Glomerular endothelial cell (primary cell): ENCODE measurements at places on chromosomes 16 and 17. TPM values are rescaled to one million over a fixed set of nuclear protein-coding genes. Genes with fewer than 3 reads are reported as not detected.
A peak's percentile ranks its signal among the peaks of the same experiment; 100 is the strongest.

TGFB1I1 gene
- 136 and 143 TPM in 2 replicates for total RNA-seq

GAS2L2 gene
- not detected in 2 replicates for total RNA-seq

CFAP97D1 gene
- total RNA-seq, result not detected in 2 replicates

PRR15L gene
- not detected in 2 replicates for total RNA-seq

ALOX15 gene
- total RNA-seq, result not detected in 2 replicates

RASL10B gene
- total RNA-seq, result 1.5 and 3.8 TPM in 2 replicates

TAT gene
- not detected in 2 replicates for total RNA-seq

TMEM101 gene
- total RNA-seq, result 30.0 and 37.2 TPM in 2 replicates

ERAL1 gene
- 42.0 and 49.2 TPM in 2 replicates for total RNA-seq

KCNAB3 gene
- total RNA-seq, result 0.12 and 2.1 TPM in 2 replicates

DNA sequence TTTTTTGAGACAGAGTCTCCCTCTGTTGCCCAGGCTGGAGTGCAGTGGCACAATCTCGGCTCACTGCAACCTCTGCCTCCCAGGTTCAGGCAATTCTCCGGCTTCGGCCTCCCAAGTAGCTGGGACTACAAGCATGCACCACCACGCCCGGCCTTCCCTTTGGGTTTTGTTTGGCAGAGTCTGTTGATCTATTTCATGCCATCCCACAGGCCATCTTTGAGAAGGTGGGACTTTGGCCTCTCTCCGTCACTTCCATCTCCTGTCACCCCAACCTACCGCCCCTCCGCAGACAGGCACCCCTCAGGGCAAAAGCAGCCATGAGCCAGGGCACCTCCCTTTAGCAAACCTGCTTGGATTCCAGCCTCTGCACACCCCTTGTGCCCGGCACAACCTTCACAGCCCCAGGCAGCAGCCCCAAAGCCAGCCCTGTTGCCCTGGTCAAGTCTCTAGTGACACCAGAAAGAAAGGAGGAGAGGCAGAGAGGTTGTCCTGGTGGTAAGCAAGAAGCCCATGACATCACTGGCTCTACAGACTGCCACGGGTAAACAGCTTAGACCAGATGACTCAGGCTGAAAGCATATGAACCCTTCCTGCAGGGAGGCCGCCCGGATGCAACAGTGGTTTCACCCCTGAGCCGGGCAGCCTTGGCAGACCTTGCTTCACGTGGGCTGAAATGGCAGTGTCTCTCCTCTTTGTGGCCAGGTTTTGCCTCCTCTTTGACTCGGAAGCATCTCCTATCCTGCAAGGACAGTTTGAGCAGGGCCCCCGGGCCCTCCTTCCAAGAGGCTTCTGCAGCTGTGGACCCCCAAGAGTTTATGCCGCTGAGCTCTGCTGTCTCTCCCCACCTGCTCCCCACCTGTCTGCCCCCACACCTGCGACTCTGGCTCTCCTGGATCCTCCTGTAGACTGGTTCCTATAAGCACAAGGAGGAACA, 8.1 kb upstream of the TIMP2 start:
- peak; percentile 90 for DNase-seq

GRCh38 chr17:2954898-2955445, 108.4 kb downstream of the OR1D5 start:
- peak; percentile 85 for DNase-seq

DNA sequence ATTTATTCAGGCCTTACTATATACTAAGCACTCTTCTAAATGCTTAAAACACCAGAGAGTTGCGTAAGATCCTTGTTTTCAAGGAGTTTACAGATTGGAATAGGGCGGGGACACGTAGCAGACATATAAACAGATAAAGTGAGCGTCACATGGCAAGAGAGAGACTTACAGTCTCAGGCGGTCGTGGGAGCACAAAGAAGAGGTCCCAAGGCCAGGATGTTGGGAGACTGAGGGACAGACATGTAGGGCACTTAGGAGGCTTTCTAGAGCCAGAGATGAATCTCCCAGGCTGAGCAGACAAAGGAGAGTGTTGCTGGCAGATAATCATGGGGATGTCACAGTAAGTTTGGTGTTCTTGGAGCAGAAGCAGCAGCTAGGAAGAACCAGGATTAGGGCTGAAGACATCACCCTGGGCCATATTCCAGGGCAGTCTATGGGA, 119.1 kb upstream of the ANKFN1 start:
- no peak for DNase-seq

DNA sequence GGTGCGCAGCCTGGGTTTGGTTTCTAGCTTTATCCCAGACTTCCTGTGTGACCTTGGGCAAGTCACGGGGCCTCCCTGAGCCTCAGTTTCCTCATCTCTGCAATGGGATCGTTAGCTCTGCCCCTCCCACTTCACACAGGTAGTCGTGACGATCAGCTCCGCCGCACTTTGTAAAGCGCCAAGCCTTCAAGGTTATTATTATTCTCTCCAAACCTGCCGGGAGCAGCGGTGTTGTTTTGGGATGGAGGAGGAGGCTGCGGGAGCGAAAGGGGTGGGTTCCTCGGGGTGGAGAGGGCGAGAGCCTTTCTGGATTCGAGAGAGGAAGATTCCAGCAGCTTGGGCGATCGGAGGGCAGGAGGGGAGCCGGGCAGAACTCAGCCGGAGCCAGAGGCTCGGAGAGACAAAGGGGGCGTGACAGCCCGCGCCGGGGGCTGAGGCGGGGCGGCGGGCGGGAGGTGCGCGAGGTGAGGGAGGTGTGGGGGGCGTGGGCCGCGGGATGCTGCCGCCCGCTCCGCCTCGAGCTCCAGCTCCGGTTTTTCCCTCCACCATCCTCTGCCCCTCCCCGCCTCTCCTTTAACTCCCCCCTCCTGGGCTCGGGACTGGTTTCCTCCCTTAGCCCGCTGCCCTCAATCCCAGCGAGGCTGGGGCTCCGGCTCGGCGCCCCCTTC, at the start of gene EFNB3:
TSS of gene EFNB3 (plus strand) at position 602 of the 668 bp plus-strand sequence. CDS start 397 bp downstream, outside the sequence.
- no peak for DNase-seq

DNA sequence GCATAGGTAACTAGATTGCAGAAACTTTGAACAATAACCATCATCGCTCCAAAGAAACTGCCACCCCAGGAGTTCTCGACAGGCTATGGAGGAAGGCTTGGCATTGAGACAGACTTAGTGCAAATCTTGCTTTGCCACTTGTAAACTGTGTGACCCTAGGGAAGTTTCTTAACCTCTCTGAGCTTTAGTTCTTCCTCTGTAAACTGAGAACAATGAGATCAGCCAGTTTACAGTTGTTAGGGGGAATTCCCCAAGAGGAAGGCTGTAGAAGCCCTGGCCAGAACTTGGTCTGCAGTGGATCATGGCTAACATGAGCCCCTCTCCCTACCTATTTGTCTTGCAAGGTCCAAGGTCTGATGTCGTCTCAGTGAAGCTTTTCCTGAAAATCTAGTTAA, 78.9 kb downstream of the NT5M start:
- no peak for DNase-seq

- no peak for DNase-seq
Observed at GRCh38 chr16:64159976-64160375, 961.9 kb downstream of the CDH11 start.

DNA sequence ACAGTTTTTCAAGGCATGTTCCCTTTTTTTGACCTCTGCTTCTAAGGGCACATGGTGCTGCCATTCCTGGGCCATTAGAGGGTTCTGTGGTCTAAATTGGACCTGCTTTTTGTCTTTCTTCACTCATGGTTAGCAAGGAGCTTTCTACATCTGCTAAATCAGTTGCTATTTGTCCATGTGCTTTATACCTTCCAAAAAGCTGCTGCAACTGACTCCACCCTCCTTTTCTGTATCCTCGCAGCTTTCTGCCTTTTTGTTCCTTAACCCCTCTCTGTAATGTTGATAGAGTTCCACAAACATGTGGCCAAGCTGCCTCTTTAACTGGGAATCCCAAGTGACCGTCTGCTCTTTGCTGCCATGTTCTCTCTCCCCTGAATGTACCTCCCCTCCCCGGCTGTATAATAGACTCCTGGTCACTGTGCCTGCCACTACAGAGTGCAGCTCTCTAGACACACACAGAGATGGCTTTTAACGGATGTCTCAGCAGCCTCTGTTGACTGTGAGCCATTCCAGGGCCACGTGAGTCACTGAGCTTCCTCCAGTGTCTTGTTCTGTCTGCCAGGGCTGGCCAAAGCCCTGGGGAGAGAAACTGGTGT, 57.4 kb upstream of the TEKT3 start:
- DNase-seq, result no peak

DNA sequence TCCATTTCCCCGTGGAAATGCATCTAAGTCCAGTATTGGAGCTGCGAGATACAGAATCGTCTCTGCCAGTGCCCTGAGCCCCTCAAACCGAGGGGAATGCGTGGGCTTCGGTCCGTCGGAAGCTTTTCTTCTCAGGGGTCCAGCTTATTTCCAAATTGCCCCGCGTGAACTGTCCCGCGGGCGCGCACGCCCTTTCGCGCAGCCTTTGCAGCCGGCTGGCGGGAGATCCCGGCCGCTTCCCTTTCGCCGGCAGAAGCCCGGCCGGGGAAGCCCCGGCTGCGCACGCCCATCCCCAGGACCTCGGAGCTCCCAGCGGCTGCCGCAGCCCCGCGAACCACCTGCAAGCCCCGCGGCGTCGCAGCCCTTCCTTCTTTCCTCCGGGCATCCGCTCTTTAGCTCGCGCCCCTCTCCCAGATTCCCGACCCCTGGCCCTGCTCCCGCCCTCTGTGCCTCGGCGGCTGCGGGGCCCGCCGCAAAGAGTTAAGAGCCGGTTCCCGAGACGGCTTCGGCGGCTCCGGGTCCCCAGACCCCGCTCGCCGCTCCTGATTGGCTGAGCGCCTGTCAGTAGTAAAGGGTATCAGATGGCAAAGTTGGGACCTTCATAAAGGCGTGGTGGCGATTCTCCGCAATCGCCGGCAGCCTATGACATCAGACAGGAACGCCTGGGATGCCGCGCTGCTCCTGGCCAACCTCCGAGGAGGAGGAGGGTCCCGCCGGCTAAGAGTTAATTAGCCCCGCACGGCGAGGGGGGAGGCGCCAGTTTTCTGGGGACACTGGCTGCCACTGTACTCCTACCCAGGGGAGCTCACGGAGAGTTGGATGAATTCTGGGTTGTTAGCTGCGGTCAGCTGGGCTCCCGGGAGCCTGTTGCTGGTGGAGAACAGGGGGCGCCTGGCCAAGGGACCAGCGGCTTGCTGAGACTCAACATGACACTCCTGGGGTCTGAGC, at the start of gene MYOCD:
TSS of gene MYOCD (plus strand) at position 628 of the 948 bp plus-strand sequence. CDS start at position 927, 299 bp downstream.
- DNase-seq, result no peak

DNA sequence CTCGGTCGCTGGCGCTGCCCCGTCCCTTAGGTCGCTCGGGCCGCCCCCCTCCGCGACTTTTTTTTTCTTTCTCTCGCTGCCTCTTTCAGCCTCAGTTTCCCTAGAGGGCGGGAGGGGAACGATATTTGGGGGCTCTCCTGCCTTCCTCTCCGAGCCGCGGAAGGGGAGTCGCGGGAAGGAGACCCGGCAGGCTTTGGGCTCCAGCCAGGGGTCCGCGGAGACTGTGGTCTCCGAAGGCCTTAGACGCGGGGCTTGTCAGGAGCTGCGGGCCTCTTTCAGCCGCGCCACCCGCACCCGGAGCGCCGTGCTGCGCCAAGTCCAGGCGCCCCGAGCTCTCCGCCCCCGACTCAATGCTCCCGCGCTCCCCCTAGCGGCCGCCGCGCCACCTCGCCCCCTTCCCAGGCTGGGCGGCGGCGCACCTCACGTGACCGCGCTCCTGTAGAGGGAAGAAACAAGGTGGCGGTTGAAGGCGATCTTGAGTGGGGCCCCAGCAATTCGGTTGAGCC, at the start of gene LRRC37B:
TSS of gene LRRC37B (plus strand) at position 427 of the 506 bp plus-strand sequence. CDS start 14,010 bp downstream, outside the sequence.
- no peak for DNase-seq

DNA sequence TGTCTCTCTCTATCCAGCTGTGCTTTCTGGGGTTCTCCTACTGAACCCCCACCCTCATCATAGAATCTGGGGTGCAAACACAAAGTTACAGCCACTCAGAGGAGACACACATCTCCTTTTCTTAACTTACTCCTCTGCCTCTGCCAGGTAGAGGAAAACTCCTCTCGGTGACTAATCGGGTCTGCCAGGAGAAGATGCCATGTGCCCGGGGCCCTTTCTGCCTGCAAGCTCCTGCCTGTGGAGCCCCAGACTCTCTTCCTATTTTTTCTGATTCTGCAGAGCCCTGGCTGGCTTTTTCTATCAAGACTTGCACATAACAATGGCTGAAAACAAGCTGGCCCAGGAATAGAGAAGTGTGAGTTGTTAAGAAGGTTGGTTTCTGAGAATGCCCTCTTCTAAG, 10.4 kb downstream of the SLC6A4 start:
- DNase-seq, result no peak

GRCh38 chr16:51553910-51554309, 402.8 kb upstream of the SALL1 start:
- DNase-seq, result no peak

- DNase-seq, result no peak
Observed at GRCh38 chr17:41536741-41537613, 8.9 kb upstream of the KRT19 start.

DNA sequence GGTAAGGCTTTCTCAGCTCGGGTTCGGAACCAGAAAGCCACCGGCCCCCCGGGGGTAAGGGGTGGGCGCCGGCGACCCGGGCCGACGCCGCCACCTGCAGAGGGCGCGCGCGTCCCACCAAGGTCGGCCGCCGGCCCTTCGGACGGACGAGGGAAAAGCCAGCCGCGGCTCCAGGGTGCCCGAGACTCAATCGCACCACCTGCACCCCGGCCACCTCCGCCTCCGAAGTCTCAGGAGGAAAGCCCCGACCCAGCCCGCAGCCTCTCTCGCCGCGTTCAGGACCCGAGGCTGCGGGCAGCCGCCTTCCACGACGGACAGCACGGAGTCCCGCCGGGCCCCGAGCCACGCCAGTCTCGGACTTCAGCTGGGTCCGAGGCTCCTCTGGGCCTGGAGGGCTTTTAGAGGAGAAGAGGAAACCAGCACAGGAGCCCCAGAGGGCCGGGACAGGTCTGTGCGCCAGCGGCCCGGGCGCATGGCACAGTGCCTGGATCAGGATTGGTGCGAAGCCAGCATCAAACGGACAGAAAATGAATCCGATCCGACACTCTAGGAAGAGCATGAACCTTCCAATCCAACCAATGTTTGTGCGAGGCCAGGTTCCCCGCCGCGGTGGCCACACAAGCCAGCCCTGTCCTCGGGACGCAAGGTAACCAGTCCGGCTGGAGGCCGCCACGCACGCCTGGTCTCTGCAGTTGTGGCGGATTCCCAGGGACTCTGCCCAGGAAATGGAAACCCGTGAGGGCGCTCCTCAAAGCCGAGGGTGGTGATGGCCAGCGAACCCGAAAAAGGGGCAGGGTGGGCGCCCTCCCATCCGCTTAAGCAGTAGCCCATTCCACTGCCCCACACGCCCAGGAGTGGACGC, 6.7 kb downstream of the CBX8 start:
- no peak for DNase-seq

DNA sequence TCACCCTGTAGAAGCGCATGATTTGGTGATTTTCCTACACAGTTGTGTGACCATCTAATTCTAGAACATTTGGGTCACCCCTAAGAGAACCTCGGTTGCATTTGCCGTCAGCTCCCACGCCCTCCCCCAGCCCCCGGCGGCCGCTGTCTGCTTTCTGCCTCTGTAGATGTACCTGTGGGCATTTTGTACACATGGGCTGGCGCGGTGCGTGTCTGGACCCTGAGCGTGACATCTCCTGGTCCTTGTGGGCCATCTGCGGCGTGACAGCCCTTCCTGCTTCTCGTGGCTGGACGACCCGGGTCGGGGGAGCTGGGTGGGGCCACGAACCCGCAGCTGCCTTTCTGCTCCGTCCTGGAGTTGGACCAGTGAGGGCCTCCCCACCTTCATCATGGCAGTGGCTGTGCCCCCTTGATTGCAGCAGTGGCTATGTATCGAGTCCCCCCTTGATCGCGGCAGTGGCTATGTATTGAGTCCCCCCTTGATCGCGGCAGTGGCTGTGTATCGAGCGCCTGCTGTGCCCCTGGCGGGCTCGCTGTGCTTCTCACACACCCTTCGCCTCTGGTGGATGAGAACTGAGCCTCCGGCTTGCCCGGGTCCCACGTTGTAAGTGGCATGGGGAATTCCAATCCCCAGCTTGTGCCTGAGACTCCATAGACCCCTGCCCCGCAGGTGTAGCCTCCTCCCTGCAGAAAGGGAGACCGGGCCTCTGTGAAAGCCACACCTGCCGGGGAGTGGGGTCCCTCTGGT, 24.1 kb downstream of the GSE1 start:
- DNase-seq, result no peak
